ENCODE measurements at places on chromosomes 2 and 18.

DNA sequence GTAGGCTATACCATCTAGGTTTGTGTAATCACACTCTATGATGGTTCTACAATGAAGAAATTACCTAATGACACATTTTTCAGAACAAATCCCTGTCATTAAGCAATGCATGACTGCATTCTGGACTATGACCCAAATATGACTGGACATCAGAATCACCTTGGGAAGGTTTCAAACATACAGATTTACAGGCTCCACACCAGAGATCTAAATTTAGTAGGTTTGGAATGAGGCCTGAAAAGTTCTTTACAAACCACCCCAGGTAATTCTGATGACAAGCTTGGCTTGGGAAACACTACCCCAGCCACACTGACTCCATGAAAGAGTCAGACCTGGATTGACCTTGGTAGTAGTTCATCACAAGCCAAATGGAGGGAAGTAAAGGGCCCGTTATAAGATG is 52.2 kb upstream of the NFE2L2 start:
- DNase-seq, result no peak

- DNase-seq, result no peak
Measured at GRCh38 chr2:62344472-62344871, 148.6 kb downstream of the B3GNT2 start.

DNA sequence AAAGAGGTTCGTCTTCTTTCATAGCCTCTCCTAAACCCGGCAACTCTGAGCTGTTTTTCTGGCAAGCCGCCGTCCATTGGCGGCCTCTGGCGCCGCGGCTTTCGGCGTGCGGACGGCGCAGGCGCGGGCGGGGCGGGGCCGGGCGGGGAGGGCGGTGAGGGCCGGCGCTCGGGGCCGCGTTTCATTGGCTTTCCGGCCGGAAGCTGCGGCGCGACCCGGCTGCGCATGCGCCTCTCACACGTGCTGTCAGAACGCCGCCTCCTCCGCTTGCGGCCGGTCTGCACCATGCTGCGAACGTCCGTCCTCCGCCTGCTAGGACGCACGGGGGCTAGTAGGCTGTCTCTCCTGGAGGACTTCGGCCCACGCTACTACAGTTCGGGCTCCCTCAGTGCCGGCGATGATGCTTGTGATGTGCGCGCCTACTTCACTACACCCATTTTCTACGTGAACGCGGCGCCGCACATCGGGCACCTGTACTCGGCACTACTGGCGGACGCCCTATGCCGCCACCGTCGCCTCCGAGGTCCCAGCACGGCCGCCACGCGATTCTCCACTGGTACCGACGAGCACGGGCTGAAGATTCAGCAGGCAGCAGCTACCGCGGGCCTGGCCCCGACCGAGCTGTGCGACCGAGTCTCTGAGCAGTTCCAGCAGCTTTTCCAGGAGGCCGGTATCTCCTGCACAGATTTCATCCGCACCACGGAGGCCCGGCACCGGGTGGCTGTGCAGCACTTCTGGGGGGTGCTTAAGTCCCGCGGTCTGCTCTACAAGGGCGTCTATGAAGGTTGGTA is at the start of gene MARS2:
MARS2 (plus strand) TSS at position 249 of the 791 bp plus-strand sequence; CDS start at position 286, 37 bp downstream.
- peak; percentile 89 for DNase-seq

DNA sequence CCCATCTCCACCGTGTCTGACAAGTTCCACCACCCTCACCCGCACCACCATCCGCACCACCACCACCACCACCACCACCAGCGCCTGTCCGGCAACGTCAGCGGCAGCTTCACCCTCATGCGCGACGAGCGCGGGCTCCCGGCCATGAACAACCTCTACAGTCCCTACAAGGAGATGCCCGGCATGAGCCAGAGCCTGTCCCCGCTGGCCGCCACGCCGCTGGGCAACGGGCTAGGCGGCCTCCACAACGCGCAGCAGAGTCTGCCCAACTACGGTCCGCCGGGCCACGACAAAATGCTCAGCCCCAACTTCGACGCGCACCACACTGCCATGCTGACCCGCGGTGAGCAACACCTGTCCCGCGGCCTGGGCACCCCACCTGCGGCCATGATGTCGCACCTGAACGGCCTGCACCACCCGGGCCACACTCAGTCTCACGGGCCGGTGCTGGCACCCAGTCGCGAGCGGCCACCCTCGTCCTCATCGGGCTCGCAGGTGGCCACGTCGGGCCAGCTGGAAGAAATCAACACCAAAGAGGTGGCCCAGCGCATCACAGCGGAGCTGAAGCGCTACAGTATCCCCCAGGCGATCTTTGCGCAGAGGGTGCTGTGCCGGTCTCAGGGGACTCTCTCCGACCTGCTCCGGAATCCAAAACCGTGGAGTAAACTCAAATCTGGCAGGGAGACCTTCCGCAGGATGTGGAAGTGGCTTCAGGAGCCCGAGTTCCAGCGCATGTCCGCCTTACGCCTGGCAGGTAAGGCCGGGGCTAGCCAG is 1.2 kb downstream of the ONECUT2 start:
- DNase-seq, result no peak

DNA sequence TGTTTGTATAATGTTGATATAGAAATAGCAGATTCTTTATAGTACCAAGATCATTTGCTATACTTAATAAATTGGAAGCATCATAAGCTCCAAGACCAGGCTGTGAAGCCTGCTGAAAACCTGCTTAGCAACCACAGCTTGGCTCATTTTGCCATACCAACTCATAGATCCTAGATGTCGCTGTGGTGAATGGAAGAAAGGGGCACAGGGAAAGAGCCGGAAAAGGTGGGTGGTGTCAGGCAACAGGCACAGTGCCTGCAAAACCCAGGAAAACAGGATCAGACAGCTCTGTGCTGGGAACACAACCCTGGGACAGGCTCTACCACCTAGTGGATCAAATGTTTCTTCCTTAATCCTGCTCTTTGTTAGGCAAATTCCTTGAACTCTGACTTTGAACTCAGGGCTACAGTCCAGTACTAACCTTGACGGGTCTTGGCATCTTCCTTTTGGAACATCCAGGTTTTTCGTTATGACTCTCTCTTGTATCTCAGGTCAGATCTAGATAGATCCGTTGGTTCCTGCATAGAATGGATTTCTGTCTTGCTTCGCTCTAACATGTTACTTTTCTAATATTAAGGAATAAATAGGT is 31.6 kb downstream of the TWSG1 start:
- no peak for DNase-seq

GRCh38 chr2:12816379-12817306 is 99.9 kb downstream of the TRIB2 start:
- DNase-seq, result no peak

- DNase-seq, result no peak
Measured at GRCh38 chr2:15738225-15738546, 146.5 kb downstream of the DDX1 start.

DNA sequence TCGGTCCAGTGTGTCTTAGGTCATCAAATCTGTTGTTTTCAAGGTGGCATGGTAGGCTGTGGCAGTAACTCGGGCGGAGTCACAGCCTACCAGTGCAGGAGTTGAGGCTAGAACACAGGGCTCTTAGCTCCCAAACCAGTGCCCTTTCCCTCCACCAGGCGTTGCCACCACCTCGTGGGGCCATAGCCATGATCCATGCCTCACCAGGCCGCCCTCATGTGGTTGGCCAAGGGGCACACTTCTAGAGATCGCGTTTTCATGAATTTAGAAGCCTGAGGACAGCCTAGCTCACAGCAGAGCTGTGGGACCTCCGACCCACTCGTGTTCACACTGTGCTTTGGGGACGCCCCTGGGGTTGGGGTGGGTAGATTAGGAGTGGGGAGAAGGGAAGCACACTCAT is 10.6 kb downstream of the SEC11C start:
- DNase-seq, result peak; percentile 12

DNA sequence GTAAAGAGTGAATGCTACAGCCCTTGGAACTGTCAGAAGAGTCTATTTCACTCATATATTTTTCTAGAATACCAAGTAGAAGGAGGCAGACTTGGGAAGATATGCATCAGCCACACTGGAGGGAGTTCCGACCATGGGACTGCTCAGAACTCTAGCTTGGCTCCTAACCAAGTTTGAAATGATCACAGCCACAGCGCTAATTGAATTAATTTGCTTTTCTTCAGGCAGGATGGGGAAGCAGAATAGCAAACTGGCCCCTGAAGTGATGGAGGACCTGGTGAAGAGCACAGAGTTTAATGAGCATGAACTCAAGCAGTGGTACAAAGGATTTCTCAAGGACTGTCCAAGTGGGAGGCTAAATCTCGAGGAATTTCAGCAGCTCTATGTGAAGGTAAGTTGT is 51.4 kb downstream of the VSNL1 start:
- no peak for DNase-seq

GRCh38 chr2:29817801-29818680 is 103.3 kb downstream of the ALK start:
- no peak for DNase-seq

DNA sequence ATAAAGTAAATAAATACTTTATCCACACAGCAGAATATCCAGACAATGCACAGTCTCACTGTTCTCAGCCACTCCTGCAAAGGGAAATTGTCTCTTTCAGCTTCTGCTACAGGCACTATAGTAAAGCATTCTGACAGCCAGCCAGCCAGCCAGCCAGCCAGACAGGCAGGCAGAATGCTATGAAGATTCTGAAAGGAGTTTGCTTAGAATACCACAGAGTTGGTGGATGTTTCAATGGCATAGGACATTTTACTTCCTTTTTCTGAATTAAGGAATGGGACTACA is 116.1 kb upstream of the CYP26B1 start:
- no peak for DNase-seq

DNA sequence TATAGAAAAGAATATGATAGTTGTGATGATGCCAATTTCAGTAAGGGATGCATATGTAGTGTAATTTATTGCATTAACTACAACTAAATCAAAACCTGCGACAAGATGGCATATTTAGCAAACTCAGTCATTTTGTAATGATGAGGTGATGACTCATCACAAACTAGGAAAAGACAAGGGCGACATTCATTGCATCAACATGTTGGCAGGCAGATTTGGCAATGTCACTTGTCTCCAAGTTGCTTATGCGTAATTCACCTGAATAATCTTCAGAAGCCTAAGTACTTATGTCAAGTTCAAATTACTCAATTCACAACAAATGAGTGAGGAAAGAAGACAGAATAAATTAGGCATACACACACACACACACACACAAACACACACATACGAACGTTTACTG is 273.2 kb upstream of the RGPD4 start:
- DNase-seq, result no peak

GRCh38 chr2:38898256-38898655 is 8.6 kb downstream of the ARHGEF33 start:
- no peak for DNase-seq

- DNase-seq, result peak; percentile 7
Measured at GRCh38 chr2:43611987-43612894, 16.4 kb upstream of the THADA start.

- peak; percentile 66 for DNase-seq
Measured at GRCh38 chr18:27713738-27714095, 463.2 kb downstream of the CDH2 start.

DNA sequence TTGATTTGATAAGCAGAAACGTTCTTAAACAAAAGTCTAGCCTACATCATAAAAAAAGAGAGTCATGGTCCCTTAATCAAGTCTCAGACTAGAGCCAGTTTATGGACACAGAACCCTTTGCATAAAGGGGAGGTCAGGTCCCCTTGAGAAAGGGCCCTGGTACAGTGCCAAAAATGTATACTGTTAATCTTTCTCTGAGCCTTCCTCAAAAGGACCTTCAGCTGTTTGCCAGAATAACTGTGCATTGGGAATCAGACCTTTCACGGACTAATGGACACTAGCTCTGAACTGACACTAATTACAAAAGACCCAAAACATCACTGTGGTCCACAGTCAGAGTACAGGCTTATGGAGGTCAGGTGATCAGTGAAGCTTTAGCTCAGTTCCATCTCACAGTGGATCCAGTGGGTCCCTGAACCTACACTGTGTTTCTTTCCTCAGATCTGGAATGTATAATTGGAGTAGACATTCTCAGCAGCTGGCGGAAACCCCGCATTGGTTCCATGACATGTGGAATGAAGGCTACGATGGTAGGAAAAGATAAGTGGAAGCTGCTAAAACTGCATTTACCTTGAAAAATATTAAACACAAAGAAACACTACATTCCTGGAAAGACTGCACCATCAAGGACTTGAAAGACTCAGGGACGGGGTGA is 151.4 kb downstream of the TMEFF2 start:
- DNase-seq, result no peak

DNA sequence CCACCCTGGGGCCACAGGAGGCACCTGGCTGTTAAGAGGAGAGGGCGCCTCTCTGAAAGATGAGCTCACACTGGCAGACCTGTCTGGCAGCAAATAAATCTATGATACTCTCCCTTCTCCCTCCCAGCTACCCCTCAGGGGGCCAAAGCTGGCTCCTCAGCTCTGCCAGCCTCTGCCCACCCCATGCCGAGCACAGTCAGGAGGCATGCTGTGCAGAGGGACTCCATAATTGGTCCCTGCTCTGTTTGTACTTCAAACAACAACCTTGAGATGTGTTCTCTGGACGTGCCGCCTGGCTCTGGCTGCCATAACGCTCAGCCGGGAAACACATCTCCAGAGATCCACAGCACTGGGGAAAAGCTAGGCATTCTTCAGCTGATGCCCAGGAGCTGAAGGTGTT is 126.7 kb downstream of the GALNT14 start:
- DNase-seq, result no peak

- no peak for DNase-seq
Measured at GRCh38 chr18:43794363-43794762, 517.1 kb upstream of the SYT4 start.

- DNase-seq, result no peak
Measured at GRCh38 chr2:43521568-43521967, 74.3 kb downstream of the THADA start.

GRCh38 chr2:135798275-135798705 is 38.7 kb downstream of the LCT start:
- no peak for DNase-seq

GRCh38 chr2:19176977-19177376 is 181.4 kb downstream of the OSR1 start:
- no peak for DNase-seq

DNA sequence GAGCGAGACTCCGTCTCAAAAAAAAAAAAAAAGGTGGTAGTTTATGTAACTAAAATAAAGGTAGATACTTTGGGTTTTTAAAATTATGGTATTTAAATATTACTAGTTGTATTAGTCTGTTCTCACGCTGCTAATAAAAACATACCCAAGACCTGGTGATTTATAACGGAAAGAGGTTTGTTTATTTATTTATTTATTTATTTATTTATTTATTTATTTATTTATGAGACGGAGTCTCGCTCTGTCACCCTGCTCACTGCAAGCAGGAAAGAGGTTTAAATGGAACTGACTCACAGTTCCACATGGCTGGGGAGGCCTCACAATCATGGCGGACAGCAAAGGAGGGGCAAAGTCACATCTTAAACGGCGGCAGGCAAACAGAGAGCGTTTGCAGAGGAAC is 196.0 kb downstream of the CALCRL start:
- DNase-seq, result no peak

GRCh38 chr2:122635686-122636085 is 880.2 kb downstream of the TSN start:
- no peak for DNase-seq
